ENCODE measurements at places on chromosomes 4 and X.

GRCh38 chr4:123553279-123553678 lies 156.7 kb downstream of the SPRY1 start:
- DNase-seq: no peak

DNA sequence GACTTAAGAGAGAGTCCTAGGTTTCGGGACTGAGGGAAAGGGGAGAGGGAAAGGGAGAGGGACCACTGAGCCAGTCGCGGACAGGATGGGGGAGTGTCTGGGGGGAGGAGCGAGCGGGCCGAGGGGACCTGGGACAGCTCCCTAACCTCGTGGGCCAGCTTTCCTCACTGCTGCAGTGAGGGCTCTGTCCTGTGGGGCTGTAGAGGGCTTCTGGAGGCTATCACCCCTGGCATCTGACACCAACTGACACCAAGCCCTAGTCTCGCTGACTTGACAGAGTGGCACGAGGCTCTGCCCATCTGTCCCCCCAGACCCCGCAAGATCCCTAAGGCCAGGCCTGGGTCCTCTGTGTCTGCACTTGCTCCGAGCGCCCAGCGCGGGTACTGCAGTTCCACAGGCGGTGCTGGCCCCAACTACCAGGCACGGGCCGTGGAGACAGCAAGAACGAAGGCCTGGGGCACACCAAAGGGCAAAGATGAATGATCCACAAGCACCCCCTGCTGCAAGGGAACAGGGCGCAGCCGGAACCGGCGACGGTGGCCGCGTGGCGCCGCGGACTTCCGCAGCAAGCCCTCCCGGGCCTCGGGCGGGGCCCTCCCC lies 465 bp downstream of the HAUS7 start:
- peak; percentile 7 for DNase-seq

GRCh38 chr4:16157609-16158503 lies 68.4 kb downstream of the TAPT1 start:
- DNase-seq: no peak

DNA sequence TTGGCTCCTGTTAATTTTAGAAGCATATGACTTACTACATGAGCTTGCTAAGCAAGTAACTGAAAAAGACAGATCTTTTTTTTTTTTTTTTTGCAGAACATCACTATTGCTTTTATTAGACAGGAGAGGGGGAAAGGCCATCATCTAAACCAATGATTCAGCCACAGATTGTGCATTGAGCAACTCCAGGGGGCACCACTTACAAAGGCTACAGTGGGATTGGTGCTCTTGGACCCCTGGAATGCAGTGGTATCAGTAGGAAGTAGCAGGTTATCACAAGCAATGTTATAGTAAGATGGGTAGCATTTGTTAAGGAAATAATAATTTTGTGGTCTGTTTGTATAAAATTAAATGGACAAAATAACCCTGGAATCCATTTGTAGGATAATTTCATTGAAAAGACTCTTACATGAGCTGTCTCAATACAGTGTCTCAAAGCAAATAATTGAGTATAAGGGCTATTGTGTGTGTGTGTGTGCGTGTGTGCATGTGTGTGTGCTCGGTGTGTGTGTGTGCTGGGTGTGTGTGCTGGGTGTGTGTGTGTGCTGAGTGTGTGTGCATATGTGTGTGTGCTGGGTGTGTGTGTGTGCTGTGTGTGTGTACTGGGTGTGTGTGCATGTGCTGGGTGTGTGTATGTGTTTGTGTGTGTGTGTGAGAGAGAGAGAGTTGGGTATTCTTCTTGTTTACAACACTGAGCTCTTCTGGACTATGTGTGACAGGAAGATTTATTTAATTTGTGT lies 296.3 kb downstream of the PCDH7 start:
- no peak for DNase-seq

DNA sequence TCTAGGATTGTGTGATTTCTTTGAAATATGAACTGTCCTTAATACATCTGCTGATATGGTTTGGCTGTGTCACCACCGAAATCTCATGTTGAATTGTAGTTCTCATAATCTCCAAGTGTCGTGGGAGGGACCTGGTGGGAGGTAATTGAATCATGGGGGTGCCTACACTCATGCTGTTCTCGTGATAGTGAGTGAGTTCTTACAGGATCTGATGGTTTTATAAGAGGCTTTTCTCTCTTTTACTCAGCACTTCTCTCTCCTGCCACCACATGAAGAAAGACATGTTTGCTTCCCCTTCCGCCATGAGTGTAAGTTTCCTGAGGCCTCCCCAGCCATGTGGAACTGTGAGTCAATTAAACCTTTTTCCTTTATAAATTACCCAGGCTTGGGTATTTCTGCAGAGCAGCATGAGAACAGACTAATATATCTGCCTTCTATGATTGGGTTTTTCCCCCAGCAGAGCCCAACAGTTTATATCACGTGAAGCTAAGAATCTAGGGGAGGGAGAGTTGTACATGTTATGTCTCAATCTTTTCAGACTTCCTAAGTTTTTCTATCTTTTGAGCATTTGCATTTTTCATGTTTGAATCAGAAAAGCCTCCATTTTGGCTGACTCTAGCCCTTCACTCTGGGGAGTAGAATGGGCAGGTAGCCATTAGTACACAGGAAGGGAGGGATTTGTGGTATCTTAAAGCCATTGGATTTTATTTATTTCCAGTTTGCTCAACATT lies 58.9 kb downstream of the PLAC1 start:
- DNase-seq: no peak

- no peak for DNase-seq
Measured at GRCh38 chr4:101348367-101348827, 1.1 kb upstream of the PPP3CA start.

DNA sequence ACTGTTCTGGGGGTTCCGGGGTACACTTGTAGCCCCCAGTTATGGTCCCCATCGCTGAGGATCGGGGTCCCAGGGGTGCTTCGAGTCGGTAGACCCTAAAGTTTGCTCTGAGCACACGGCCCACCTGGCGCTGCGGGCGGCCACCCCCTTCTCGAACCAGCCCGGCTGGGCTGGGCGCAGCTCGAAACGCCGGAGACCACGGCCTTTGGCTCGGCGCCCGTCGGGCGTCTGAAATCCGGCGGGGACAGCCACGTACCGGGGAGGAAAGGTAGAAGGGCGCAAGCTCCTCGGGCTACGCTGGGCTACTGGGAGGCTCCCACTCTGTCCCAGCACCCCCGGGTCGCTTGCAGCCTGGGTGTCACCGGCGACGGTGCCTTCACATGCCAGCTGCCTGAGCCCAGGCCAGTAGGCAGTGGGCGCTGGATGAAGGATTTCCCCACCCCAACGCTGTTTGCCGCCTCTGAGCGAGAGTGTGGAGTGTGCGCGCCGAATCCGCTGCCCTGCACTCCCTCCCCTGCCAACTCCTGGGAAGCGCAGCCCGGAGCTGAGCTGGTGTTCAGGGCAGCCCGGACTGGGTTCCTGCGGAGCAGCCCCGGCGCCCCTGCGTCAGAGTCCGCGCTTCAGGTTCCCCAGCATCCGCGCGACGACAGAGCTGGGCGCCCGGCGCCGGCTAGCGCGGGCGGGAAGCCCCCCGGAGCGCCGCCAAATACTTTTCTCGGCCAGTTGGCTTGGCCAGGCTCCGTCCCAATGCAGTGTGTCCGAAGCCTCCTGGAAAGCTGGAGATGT lies 637 bp downstream of the MAMLD1 start:
- no peak for DNase-seq

DNA sequence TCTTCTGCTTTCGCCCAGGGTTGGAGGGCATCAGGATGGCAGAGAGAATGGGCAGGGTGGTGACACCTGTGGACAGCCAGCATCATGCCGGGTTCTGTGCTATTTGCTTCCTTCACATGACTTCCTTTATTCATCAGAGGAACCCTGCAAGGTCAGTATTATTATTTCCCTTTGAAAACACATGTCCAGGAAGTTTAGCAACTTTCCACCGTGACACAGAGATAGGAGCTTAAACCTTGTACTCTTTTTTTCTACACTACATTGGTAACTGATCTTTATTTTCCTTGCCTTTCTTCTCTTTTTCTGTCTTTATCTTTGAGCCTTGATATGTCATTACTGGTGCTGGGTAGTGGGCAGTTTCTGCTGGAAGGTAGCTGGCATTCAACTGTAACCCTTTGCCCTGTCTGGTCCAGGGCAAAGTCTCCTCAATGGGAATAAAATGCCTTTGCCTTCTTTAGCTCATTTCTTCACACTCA lies 5.0 kb upstream of the MGST2 start:
- DNase-seq: no peak

DNA sequence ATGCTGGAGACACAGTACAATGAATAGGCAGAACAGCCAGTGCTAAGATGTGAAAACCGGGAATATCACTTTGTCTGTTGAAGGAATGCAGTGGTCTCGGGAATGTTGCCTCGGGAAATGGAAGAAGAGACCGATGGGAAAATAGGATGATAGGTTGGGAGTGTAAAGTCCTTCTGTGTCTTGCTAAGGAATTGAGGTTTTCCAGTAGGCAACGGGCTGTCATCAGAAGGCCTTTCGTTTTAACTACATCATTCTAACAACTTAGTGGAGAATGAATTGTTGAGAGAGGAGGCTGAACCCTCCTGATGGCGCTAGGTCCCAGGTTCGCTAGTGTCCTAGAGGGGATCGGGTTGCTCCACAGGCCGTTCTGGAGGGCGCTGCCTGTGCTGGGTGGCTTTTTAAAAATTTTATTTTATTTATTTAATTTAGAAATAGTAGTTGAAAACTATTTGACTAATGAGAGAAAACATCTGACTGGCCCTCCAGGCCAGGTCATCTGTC lies 730 bp downstream of the VBP1 start:
- no peak for DNase-seq

- DNase-seq: no peak
Measured at GRCh38 chrX:42695800-42696358, 82.1 kb downstream of the PPP1R2C start.

DNA sequence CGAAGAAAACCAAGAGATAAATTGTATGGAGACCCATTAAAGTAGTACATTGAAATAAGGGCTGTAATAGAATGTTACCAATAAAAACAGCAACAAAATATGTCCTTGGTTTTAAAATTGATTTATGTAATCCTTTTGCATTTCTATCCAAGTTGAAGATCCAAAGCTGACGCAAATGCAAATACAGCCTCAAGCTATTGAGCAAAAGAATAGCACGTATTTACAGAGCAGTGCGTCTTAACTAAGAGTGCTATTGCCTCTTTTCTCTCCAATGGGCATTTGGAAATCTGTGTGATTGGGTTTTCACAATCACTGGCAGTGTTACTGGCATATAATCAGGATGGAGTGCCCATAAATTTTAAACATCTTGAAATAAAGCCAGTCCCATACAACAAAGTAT lies 417.4 kb downstream of the TLL1 start:
- DNase-seq: no peak

DNA sequence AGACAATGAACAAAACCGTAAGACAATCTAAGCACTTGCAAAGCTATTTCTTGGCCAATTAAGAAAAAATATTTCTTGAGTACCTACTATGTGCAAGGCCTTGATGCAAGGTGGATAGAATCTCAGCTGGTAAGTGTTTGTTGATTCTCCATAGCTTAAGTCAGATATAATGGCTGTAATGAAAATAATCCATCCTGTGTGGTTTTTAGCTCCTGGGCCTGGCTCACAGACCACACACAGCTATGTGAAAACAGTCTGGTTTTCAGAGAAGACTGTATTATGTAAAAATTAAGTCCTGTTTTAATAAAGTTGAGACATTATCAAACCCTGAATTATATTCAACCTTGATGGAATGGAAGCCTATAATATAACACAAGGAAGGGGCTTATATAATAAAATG lies 7.8 kb upstream of the DDIT4L start:
- DNase-seq: no peak

DNA sequence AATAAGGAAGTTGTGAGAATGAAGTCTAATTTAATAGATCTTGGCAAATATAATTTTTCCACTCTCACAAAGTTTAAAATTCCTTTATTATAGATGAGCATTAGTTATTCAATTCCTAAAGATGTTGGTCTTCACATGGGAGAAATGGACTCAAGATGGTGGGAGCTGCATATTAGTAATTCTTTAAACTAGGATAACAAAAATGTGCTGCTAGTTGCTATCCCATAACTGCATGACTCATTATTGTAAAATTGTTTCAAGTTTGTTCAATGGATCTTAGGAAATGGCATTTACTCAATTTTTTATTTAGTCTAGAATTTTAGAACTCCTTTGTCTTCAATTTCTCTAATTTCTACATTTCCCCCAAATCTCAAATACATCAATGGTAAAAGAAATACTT lies 155.8 kb downstream of the ATP10D start:
- no peak for DNase-seq

- DNase-seq: no peak
Measured at GRCh38 chr4:121800638-121800960, 524 bp upstream of the EXOSC9 start.

DNA sequence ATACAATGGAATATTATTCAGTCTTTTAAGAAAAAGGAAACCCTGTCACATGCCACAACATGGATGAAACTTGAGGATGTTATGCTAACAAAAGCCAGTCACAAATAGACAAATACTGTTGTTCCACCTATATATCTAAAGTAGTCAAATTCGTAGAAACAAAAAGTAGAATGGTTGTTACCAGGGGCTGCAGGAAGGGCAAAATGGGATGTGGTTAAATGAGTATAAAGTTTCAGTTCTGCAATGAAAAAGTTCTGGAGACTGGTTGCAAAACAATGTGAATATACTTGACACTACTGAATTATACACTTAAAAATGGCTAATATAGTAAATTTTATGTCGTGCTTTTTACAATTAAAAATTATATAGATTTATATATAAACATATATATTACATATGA lies 12.2 kb downstream of the SPOCK3 start:
- DNase-seq: no peak

DNA sequence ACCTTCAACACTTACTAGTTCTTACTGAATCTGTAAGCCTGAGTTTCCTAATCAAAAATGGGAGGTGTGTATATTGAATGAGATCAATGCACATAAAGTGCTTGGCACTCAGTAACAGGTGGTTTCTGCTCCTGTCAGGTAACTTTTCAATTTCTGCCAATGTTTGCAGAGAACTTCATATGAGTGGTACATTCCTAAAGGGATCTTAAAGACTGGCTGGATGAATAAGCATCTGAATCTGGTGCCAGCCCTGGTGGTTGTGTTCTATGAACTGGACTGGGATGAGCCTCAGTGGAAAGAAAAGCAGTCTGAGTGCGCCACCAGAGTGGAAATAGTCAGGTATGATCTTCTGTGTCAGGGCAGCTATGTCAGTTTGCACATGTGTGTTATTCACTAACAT lies 7.0 kb downstream of the TRAPPC11 start:
- no peak for DNase-seq
